MCF 10A (cell line): ENCODE measurements at places on chromosomes 13 and 19.

- no peak for DNase-seq
Measured at GRCh38 chr19:2239173-2239572, 2.5 kb downstream of the SF3A2 start.

- no peak for DNase-seq
Measured at GRCh38 chr19:20611866-20612265, 46.3 kb upstream of the ZNF737 start.

DNA sequence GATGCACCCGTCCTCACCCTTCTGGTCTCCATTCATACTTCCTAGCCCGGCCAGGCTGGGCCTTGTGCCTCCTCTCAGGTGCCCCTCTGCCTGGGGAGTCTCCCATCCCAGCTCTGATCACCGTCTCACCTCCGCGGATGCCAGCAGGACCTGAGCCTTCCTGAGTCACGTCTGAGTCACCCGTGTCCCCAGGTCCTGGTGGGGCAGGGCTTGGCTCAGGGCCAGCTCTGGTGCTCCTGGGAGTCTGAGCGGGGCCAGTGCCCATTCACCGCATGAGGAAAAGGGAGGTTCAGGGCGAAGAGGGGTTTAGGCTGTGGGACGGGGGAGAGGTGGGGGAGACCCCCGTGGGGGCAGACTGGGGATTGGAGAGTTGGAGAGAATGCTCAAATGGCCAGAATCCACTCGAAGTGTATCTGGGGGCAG is 593 bp downstream of the ATP8B3 start:
- DNase-seq = peak; percentile 94

- no peak for DNase-seq
Measured at GRCh38 chr19:28396287-28396831, 816.6 kb downstream of the UQCRFS1 start.

DNA sequence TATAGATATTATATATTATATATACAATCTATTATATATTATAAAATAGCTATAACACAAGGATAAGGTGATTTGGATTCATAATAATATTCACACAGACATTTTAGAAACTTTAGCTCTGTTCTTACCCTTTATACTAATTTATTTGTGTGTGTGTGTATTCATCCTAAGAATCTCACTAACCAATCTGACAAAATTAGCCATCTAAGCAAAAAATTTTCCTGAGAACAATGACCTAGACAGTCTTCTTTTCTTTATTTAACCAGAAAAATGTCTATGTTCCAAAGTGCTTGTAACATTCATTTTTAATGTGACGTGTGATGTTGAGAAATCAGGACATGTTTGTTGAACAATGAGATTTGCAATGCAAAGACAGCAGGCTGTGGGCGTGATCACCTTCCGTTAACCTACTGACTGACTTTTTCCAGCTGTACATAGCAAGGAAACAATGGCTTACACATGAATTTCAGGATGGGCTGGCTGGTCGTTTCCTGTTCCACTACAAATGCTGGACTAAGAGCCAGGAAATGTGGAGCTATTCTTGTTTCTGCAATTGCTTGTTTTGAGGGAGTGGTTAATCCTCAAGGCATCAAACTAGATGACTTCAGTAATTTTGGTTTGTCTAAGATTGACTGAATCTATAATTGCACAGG is 634.6 kb upstream of the ARGLU1 start:
- peak; percentile 79 for DNase-seq

DNA sequence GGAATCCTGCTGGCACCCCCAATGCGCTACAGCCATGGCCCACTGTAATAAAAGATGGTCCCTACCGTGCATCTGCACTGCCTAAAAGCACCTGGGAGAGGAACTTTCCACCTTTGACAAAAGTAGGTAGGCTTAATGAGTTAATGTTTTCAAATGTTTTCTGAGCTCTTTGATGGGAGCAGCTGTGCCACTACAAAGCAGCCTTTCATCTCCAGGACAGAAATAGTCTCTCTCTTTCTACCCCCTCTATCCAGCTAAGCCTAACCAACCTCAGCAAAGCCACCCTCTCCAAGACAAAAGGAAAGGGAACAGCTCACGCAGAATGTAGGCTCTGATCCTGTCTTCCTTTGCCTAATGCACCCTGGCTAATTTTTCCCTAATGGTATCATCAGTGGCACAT is 560.2 kb downstream of the UQCRFS1 start:
- no peak for DNase-seq

- no peak for DNase-seq
Measured at GRCh38 chr19:2715470-2716274, 5.5 kb downstream of the DIRAS1 start.

DNA sequence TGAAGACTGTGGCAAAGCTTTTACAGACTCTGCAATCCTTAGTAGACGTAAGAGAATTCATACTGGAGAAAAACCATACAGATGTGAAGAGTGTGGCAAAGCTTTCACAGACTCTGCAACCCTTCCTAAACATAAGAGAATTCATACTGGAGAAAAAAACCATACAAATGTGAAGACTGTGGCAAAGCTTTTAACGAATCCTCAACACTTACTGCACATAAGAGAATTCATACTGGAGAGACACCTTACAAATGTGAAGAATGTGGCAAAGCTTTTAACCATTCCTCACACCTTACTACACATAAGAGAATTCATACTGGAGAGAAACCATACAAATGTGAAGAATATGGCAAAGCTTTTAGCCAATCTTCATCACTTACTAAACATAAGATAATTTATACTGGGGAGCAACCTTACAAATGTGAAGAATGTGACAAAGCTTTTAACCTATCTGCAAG is 50.1 kb upstream of the ZNF98 start:
- no peak for DNase-seq

DNA sequence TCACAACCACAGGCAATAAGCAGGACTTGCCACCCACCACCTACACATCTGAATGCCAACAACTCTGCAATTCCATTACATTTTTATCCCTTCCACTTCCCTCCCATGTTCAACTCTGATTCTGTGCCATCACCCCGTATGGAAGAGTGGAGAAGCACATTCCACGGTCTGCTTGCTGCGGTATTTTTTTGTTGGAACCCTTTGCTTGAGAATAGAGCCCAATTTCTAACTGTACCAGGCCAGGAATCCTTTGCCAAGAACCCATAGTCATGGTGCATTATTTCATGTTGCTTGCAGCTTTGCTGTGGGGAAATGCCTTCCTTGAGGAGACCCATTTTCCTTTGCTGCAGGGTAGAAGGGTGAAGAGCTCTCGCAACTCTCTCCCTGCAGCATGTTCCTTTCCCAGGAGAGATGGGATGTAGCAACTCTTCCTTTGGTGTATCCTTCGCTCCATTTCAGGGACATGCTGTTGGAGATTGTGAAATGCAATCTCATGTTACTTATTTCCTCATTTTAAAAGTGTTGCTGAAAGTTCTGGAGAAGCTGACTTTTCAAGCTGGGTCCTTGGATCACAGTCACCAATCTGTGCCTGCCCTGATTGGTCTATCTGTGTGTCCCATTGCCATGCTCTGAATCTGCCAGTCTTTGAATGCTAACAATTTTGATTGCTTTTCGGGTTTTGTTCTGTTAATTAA is 69.8 kb upstream of the STARD13 start:
- DNase-seq = peak; percentile 79

DNA sequence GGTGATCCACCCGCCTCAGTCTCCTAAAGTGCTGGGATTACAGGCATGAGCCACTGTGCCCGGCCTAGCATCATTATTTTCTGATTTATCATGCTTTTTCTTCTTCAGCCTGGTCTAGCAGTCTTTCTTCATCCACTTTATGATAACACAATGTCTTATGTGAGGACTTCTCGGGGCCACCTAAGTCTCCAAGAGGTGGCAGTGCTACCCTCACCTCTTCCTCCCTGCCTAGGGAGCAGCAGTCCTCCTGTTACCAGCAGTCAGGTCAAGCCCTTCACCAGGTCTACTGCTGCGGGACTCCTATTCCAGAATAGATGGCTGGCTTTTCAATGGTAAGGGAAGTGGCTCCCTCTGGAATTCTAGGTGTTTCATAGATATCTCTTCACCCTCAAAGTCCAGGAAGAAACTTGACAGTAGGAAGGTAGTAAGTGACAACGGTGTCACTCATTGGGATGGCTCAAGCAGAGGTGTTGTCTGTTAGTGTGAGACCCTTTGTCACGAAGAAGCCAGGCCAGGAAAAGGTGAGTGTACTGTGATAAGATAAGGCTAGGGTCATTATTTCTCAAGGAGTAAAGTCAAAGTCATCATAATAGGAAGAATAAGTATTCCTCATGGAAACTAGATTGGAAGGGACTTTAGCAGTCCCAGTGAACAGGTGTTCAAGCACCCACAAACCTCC is 164.0 kb downstream of the KLF5 start:
- no peak for DNase-seq

DNA sequence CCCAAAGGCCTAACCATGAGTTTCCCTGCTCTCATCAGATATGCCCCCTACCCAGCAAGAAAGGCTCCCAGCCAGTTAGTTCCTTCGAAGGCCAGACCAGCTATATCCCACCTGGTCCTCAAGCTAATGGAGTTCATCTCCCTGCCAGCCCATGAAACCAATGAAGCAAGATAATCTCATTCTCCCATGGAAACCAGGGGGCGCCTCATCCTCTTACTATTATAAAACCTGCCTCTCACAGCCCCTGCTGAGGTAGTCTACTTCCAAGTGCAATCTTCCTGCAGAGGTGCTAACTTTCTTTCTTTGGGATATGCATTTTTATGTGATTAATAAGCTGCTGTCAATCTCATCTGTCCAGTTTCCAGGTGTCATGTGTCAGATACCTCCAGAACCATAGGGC is 34.0 kb upstream of the ZNF573 start:
- no peak for DNase-seq

GRCh38 chr19:30351774-30352173 is 20.4 kb upstream of the ZNF536 start:
- no peak for DNase-seq

DNA sequence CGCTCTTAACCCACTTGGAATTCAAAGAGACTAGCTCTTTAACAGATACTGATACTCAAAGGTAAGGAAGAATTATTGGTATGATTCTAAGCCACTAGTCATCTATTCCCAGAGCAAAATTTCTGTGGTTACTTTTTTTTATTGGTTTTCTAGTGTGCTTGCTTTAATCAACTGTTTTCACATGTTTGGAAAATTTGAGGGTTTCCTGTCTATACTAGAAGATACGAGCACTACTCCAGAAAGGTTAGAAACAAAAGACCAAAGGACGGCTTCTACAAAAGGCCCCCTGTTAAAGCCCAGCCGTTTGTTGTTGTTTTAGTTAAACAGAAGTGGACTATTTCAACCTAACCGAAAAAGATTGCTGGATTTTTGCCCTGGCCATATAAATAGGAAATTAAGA is 18.5 kb upstream of the LPAR6 start:
- no peak for DNase-seq

DNA sequence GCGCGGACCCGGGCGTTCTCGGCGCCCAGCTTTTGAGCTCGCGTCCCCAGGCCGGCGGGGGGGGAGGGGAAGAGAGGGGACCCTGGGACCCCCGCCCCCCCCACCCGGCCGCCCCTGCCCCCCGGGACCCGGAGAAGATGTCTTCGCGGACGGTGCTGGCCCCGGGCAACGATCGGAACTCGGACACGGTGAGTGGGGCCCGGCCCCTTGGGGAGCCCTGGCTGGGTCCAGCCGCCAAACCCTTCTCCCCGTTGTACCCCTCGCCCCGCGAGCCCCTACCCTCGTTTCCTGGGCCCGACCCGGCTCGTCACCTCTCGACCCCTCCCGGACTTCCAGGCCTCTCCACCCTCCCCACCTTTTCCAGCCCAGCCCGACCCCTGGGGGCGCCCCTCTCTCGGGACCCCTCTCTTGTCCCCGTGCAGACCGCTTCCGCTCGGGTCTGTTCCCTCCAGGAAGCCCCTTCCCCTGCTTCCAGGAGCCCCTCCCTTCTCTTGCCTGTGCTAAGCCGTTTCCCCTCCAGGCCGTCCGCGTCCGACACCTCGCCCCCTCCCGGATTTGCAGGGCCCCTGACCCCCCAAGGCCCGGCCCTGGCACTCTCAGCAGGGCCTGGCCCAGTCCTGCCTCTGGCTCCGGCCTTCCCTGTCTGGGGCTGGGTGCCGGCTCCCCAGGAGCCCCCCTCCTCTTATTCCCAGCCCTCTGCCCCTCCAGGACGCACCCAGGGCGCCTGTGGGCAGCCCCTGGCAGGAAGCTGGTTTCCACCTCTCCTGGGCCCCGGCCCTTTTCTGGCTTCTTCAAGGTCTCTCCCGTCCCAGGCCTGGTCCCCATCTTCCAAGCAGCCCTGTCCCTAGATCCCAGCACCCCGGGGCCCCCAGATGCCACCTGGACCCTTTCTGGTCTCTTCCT is 632 bp downstream of the MARK4 start:
- DNase-seq = no peak

GRCh38 chr13:37059848-37060192 is 332 bp upstream of the SUPT20H start:
- DNase-seq = no peak

DNA sequence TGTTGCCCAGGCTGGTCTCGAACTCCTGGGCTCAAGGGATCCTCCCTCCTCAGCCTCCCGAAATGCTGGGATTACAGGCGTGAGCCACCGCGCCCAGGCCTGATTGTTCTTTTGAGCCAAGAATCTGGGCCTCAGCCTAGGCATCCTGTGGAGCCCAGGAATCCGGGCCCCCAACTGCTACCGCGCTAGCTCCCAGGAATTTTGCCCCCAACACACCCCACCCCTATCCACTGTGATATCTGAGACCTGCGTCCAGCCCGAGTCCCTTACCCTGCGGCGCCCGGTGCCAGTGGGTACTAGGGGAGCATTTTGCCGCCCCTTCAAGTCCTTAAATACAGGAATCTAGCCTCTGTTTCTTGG is 838 bp upstream of the MYADM start:
- DNase-seq = no peak

DNA sequence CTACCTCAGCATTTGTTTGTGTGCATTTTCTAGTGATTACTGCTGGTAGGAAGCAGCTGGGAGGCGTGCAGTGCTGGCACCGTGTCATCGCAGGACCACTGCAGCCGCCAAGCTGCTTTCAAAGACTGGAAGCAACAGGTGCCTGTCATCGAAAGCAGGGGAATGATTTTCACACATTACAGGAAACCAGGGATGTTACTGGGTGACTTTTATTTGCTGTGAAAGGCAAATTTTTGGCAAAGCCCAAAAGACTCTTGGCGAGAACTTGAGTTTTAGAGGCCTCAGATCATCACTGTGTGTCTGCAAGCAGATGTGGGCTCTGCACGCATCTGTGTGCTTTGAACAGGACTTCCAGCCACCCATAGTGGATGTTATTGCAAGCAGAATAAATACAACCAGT is 176.4 kb downstream of the FLT1 start:
- DNase-seq = no peak

DNA sequence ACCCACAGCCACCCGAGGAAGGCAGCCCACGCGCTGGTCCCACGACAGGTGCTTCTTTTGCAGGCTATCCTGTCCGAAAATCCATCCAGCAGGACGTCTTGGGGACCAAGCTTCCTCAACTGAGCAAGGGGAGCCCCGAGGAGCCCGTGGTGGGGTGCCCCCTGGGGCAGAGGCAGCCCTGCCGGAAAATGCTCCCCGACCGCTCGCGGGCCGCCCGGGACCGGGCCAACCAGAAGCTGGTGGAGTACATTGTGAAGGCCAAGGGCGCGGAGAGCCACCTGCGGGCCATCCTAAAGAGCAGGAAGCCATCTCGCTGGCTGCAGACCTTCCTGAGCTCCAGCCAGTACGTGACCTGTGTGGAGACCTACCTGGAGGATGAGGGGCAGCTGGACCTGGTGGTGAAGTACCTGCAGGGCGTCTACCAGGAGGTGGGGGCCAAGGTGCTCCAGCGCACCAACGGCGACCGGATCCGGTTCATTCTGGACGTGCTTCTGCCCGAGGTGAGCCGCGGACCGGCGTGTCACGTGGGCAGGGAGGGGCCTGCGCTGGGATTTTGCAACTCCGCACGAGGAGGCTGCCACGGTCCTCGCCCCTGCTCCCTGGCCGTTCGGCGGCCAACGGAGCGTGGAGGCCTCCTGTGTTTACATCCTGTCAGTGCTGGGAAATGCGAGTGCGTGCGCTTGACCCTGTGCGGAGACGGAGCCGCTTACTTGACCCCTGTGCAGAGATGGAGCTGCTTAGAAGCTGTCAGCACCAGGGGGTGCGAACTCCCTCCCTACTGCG is 12.9 kb upstream of the NDUFS7 start:
- DNase-seq = no peak
